ENCODE measurements at places on chromosomes 12 and 14. TPM values are rescaled to one million over a fixed set of nuclear protein-coding genes. Genes with fewer than 3 reads are reported as not detected.

GRCh38 chr12:44446181-44446580 lies 429.9 kb downstream of the NELL2 start:
- no peaks in the 10 kb centered on the region for H3K36me3 ChIP-seq
- no peak for DNase-seq
- no peak overlapping the region for H3K4me3 ChIP-seq
- no peak overlapping the region for H3K27ac ChIP-seq
- H3K4me1 ChIP-seq: no peaks in the 10 kb centered on the region

- no peak overlapping the region for H3K27ac ChIP-seq
- no peak for DNase-seq
- no peak overlapping the region for H3K4me3 ChIP-seq
- no peaks in the 10 kb centered on the region for H3K36me3 ChIP-seq
- H3K27me3 ChIP-seq: no peaks in the 10 kb centered on the region
Measured at GRCh38 chr12:54723379-54724256, 75.5 kb upstream of the DCD start.

DNA sequence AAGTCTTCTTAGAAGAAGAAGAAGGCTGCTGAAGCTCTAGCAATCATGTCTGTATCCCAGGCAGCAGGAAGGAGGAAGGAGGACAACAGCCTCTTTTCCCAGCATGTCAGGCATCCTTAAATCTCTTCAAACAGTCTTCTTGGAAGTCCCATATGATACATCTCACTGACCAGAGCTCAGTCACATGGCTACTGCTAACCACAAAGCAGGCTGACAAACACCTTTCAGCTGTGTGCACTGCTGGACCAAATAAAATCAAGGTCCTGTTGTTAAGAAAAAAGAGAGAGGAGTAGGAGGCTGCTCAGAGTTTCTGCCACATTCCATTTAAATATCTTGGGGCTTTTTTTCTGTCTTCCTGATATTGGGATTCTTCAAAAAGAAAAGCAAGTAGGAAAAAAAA lies 203.4 kb upstream of the PELI2 start:
- no peak for DNase-seq
- H3K27ac ChIP-seq: peak overlapping the region; percentile 68
- peaks cover 40% of the 10 kb centered on the region for H3K4me1 ChIP-seq
- no peaks in the 10 kb centered on the region for H3K27me3 ChIP-seq
- H3K4me3 ChIP-seq: no peak overlapping the region

- no peaks in the 10 kb centered on the region for H3K36me3 ChIP-seq
- H3K27ac ChIP-seq: peak within 1 kb of the TSS; percentile 29
- H3K27me3 ChIP-seq: peaks cover 10% of the 10 kb centered on the region
- no peaks in the 10 kb centered on the region for H3K4me1 ChIP-seq
Measured at GRCh38 chr14:64549791-64550620, at the start of gene PPP1R36. Gene PPP1R36 (plus strand): TSS chr14:64549961. CDS start chr14:64549998, 37 bp downstream.

DNA sequence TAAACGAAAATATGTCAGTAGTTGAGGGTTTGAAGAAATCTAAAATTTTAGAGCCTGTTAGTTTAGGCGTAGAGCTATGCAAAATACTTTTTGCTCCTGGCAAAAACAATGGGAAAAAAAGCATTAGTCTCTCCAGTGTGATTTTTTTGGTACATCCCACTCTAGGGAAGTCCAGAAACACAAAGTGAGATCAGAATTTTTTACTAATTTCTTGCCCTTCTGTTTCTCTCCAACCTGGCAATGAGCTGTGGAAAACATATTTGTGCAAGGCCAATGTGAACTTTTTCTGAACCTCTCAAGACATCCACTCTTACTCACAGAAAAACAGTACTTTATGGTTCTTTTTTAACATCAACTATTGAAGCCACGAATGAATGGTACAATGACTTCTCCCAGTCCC lies 56.9 kb upstream of the DCN start:
- H3K36me3 ChIP-seq: no peaks in the 10 kb centered on the region
- no peak for DNase-seq

- no peak overlapping the region for H3K4me3 ChIP-seq
- H3K4me1 ChIP-seq: no peaks in the 10 kb centered on the region
- H3K36me3 ChIP-seq: no peaks in the 10 kb centered on the region
Measured at GRCh38 chr14:20195911-20196310, 5.2 kb downstream of the OR11G2 start.

- H3K4me3 ChIP-seq: no peak overlapping the region
- H3K4me1 ChIP-seq: peaks cover 30% of the 10 kb centered on the region
- no peak for DNase-seq
- peaks cover 25% of the 10 kb centered on the region for H3K36me3 ChIP-seq
- no peaks in the 10 kb centered on the region for H3K27me3 ChIP-seq
Measured at GRCh38 chr12:121212875-121213274, 2.9 kb downstream of the P2RX4 start.

GRCh38 chr14:105206873-105207272 lies 25.8 kb upstream of the NUDT14 start:
- H3K27ac ChIP-seq: no peak overlapping the region
- H3K4me3 ChIP-seq: no peak overlapping the region
- no peak for DNase-seq
- H3K27me3 ChIP-seq: peaks cover 12% of the 10 kb centered on the region

GRCh38 chr14:71751264-71751663 lies 181.0 kb upstream of the RGS6 start:
- DNase-seq: no peak
- H3K27ac ChIP-seq: no peak overlapping the region
- no peaks in the 10 kb centered on the region for H3K4me1 ChIP-seq
- no peaks in the 10 kb centered on the region for H3K36me3 ChIP-seq
- H3K4me3 ChIP-seq: no peak overlapping the region

DNA sequence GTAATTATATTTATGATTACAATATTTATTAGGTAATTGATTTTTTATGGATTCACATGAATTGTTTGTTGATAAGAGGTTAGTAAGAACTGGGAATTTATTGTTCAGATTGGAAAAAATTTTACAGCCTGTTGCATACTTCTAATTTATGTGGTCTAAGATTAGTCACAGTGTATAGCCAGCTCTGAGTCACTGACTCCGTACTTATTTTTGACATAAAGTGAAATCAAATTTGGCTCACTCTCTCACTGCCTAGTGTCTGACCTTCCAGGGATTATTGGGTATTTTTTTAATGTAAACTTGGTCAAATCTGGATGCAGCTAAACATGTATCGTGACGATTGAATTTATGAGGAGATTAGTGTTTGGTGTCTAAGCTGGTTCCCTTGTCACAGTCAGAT lies 109.3 kb downstream of the PTPRQ start:
- no peak overlapping the region for H3K27ac ChIP-seq
- no peaks in the 10 kb centered on the region for H3K27me3 ChIP-seq
- no peak overlapping the region for H3K4me3 ChIP-seq

DNA sequence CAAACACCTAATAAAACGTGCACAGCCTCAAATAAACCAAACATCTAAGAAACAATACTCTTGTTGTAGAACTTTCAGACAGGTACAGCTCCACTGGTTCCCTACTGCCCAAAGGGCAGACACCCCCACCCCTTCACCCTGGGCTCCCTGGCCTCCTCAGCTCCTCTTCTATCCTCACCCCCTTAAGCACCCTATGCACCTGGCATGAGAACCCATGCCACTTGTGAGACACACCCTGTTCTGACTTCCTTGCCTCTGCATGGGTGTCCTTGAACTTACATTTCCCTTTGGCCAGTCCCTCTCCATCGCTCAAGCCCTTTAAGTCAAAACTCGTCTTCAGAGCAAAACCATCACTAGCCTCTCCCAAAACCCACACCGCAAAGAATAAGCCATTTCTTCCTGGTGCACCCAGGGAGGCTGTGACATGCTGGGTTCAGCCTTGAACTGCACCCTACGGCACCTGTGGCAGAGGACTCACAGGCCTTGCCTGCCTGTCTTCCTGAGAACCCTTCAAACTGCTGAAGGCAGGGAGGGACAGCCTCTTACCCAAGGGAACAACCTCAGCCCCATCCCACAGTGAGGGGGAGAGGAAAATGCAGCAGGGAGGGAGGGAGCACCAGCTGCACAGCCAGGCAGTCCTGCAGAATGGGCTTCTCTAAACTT lies 12.6 kb upstream of the ACTR6 start:
- no peak overlapping the region for H3K27ac ChIP-seq
- no peaks in the 10 kb centered on the region for H3K27me3 ChIP-seq
- no peaks in the 10 kb centered on the region for H3K36me3 ChIP-seq
- no peaks in the 10 kb centered on the region for H3K4me1 ChIP-seq
- H3K4me3 ChIP-seq: no peak overlapping the region
- DNase-seq: no peak

DNA sequence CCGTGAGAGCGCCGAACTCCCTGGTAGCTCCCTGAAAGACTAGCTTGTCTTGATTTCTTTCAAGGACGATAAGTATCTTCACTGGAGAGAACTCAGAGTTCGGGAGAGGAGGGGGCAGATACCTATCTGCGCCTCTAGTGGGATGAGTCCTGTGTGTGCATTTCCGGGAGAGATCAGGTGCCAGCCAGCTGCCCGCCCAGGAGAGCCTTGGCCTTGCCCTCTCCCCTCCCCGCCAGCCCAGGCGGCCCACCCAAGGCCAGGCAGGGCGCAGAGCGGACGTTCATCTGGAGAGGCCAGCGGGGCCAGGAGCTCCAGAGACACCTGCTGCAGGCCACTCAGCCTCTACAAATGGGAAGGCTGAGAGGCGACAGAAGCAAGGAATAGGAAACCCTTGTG lies 1.0 kb downstream of the CD9 start:
- H3K36me3 ChIP-seq: no peaks in the 10 kb centered on the region
- H3K27me3 ChIP-seq: no peaks in the 10 kb centered on the region
- DNase-seq: no peak
- peak overlapping the region; percentile 71 for H3K4me3 ChIP-seq

- H3K4me3 ChIP-seq: no peak overlapping the region
- peak; percentile 60 for DNase-seq
- no peak overlapping the region for H3K27ac ChIP-seq
- H3K36me3 ChIP-seq: no peaks in the 10 kb centered on the region
Measured at GRCh38 chr12:54304187-54304810, 3.5 kb upstream of the NFE2 start.

GRCh38 chr14:82855912-82856391 lies 1322.3 kb upstream of the SEL1L start:
- no peak overlapping the region for H3K4me3 ChIP-seq
- H3K27me3 ChIP-seq: no peaks in the 10 kb centered on the region
- H3K36me3 ChIP-seq: no peaks in the 10 kb centered on the region
- no peak for DNase-seq
- H3K4me1 ChIP-seq: no peaks in the 10 kb centered on the region

DNA sequence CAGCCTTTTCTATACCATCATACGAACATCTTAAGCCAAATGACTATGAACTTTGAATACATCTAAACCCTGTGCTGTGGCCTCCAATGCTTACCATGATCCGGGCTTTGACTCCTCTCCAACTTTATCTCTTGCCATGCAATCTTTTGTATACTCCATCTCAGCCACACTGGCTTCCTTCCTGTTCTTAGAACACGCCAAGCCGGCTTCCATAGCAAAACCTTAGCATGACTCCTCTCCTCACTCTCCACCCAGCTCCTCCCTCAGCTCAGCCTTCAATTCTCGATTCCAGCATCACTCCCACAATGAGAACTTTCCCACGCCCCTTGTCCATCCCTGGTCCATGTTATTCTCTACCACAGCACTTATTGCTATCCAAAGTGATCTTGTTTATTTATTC lies 228.3 kb downstream of the NTF3 start:
- no peak for DNase-seq
- no peak overlapping the region for H3K27ac ChIP-seq
- no peaks in the 10 kb centered on the region for H3K27me3 ChIP-seq
- H3K4me3 ChIP-seq: no peak overlapping the region
- no peaks in the 10 kb centered on the region for H3K36me3 ChIP-seq
- H3K4me1 ChIP-seq: no peaks in the 10 kb centered on the region

GRCh38 chr12:45170456-45171042 lies 45.3 kb upstream of the ANO6 start:
- no peak overlapping the region for H3K27ac ChIP-seq
- DNase-seq: peak; percentile 58
- H3K4me1 ChIP-seq: no peaks in the 10 kb centered on the region
- no peak overlapping the region for H3K4me3 ChIP-seq

GRCh38 chr14:78592616-78593219 lies 422.5 kb downstream of the NRXN3 start:
- no peaks in the 10 kb centered on the region for H3K4me1 ChIP-seq
- H3K27ac ChIP-seq: no peak overlapping the region
- H3K36me3 ChIP-seq: no peaks in the 10 kb centered on the region
- no peak overlapping the region for H3K4me3 ChIP-seq

DNA sequence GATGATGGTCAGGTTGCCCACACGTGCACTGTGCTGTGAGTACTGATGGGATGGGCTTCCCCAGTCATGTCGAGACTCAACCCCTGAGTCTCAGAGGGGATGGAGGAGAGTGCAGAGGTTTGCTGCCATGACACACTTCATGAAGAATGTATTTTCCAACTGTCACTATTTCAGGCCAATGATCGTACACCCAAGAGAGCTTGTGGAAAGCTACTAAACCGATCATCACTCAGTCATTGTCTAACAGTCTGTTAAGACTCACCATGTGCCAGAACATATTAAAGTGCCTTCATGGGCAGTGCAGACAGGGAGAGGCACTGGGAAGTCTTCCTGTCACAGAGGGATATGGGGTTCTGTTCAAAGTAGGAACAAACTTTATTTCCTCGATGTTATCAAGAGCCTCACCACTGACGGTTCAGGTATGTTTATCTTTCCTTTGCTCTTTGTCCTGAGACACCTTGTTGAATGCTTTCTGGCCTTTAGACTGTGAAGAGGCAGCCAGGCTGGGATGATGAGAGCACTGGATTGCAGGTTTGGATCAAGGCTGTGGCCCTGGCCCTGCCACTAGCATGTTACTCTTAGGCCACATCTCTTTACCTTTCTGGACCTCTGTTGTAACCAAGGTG lies 41.6 kb upstream of the NTF3 start:
- no peak overlapping the region for H3K27ac ChIP-seq
- no peak for DNase-seq
- H3K36me3 ChIP-seq: no peaks in the 10 kb centered on the region
- no peak overlapping the region for H3K4me3 ChIP-seq
- no peaks in the 10 kb centered on the region for H3K27me3 ChIP-seq
- no peaks in the 10 kb centered on the region for H3K4me1 ChIP-seq

- H3K4me1 ChIP-seq: no peaks in the 10 kb centered on the region
- no peak for DNase-seq
- no peak overlapping the region for H3K27ac ChIP-seq
Measured at GRCh38 chr14:102288139-102288538, 16.8 kb downstream of the MOK start.

GRCh38 chr12:11884706-11885105 lies 186.0 kb upstream of the BCL2L14 start:
- H3K4me1 ChIP-seq: peaks cover 24% of the 10 kb centered on the region
- no peaks in the 10 kb centered on the region for H3K27me3 ChIP-seq
- H3K36me3 ChIP-seq: no peaks in the 10 kb centered on the region
- H3K4me3 ChIP-seq: no peak overlapping the region

GRCh38 chr12:102992297-102992696 lies 34.8 kb downstream of the ASCL1 start:
- no peaks in the 10 kb centered on the region for H3K4me1 ChIP-seq
- DNase-seq: no peak
- H3K27me3 ChIP-seq: no peaks in the 10 kb centered on the region
- no peak overlapping the region for H3K27ac ChIP-seq
- H3K36me3 ChIP-seq: no peaks in the 10 kb centered on the region
- H3K4me3 ChIP-seq: no peak overlapping the region

GRCh38 chr14:35696575-35696974 lies 112.5 kb downstream of the RALGAPA1 start:
- H3K4me1 ChIP-seq: no peaks in the 10 kb centered on the region
- no peak overlapping the region for H3K4me3 ChIP-seq
- no peak for DNase-seq
- no peak overlapping the region for H3K27ac ChIP-seq

ACSM4 gene
- not detected for total RNA-seq

SERPINA3 gene
- total RNA-seq: 99.2 TPM

LRP1-AS gene
- not detected for total RNA-seq

LUM gene
- total RNA-seq: 34.3 TPM

FAM181A gene
- total RNA-seq: not detected
